ENCODE measurements at places on chromosomes 3 and 15. TPM values are rescaled to one million over a fixed set of nuclear protein-coding genes. Genes with fewer than 3 reads are reported as not detected.
A peak's percentile ranks its signal among the peaks of the same experiment; 100 is the strongest.

- no peak for DNase-seq
These were observed 94.1 kb downstream of the SEC22A start for GRCh38 chr3:123295901-123296250.

The SLC22A14 gene
- not detected for total RNA-seq

DNA sequence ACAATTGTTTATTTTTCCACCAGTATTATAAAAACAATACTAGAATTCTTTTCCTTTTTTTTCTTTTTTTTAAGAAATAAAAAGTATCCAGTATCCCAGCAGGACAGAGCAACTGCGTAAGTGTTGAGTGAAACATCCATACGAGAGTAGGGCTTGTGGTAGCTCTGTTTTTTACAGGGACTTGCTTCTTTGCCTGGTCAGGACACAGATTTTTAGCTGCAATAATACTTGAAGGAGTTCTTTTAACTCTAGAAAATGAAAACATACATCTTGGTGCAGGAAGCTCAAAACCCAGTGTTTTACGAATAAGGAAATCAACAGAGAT, 297.7 kb upstream of the NR2E3 start:
- DNase-seq, result no peak

GRCh38 chr3:142040941-142041491, 108.3 kb downstream of the TFDP2 start:
- DNase-seq, result no peak

DNA sequence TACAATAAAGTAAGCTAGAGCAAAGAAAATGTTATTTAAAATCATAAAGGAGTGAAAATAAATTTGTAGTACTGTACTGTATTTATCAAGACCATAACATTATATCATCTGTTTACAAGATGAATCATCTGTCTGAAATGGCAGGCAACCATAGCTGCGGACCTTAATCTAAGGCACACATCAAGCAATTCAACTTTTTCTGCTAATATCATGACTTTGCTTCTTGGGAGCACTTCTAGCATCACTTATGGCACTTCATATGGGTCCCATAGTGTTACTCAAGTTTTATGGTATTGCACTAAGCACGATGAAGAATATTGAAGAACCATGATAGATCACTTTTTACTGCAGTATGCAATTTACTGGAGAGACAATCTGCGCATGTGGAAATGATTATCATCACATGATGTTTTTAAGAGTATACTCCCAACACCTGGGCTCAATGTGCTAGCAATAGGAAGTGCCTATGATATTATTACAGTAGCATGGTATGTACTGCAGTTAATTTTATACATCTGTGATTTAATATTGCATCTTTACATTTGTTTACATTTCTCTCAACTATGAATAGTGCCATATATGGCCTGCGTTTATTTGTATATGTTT, 137.7 kb upstream of the NECTIN3 start:
- no peak for DNase-seq

GRCh38 chr3:139302084-139302800, 41.6 kb upstream of the MRPS22 start:
- DNase-seq, result peak; percentile 96

DNA sequence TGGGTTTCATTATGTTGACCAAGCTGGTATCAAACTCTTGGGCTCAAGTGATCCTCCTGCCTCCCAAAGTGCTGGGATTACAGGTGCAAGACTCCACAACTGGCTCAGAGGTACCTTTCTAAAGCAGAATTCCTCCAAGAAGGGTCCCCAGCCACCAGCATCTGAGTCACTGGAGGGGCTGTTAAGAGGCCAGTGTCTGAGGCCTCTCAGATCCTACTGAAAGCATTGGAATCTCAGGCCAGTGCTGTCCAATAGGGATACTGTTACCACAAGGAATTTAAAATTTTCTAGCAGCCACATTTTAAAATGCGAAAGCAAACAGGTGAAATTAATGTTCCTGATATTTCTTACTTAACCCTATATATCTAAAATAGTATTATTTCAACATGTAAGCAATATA, 1.3 kb downstream of the CAV3 start:
- no peak for DNase-seq

The HRH1 gene
- 5.4 TPM for total RNA-seq

DNA sequence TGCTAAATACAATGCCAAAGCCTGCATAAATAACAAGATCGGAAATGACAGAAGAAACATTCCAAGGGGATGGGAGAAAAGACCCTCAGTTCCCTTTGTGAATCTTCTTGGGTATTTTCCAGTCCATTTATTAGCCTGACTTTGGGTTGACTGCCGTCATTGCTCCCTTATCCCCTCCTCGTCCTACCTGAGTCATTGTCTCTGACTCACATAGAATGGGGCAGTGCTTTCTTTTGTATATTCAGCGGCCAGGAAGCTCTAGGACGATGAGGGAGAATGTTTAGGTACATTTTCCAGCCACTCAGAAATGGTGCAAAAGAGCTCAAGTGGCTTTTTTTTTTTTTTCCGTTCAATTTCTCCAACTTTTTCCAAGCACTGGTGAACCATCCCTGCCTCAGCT, 71.6 kb downstream of the KAT2B start:
- no peak for DNase-seq

The CKMT1B gene
- not detected for total RNA-seq

DNA sequence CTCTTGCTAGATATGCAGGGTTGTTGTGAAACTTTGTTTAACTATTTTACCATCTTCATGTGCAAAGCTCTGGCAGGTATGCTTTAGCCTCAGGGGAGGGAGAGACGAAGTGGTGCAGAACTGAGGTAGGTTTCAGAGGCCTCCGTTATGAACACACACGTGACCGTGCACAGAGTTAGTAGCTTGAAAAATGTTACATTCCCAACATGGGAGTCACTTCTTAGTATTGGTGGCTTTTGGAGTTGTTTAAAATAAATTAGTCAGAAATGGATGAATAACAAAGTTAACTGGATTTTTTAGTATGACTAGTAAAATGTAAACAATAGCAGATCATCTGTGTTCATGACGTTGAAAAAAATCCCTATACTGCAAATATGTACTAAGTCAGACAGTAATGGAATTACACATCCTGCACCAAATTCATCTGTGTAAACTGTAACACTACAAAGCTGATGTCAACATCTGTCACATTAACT, 279.6 kb downstream of the KLF13 start:
- DNase-seq, result no peak

The STXBP5L gene
- total RNA-seq, result not detected

DNA sequence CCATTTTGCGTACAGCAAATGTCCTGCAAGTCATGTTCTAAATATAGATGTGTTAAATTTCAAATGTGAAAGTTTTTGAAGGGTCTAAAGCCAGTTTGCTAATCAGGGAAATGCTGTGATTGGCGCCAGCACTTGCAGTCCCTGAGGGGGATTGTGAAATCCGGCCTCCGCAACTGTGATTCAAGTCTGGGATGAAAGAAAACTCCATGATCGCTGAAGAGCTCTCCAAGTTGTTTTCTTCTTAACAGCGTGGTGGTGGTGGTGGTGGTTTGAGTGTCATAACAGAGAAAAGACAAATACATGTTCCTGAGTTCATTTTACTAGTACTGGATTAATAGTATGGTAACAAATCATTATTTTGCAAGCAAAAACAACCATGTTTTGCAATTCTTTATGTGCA, 51.8 kb downstream of the MITF start:
- peak; percentile 18 for DNase-seq

The PLA1A gene
- total RNA-seq, result 3.5 TPM

DNA sequence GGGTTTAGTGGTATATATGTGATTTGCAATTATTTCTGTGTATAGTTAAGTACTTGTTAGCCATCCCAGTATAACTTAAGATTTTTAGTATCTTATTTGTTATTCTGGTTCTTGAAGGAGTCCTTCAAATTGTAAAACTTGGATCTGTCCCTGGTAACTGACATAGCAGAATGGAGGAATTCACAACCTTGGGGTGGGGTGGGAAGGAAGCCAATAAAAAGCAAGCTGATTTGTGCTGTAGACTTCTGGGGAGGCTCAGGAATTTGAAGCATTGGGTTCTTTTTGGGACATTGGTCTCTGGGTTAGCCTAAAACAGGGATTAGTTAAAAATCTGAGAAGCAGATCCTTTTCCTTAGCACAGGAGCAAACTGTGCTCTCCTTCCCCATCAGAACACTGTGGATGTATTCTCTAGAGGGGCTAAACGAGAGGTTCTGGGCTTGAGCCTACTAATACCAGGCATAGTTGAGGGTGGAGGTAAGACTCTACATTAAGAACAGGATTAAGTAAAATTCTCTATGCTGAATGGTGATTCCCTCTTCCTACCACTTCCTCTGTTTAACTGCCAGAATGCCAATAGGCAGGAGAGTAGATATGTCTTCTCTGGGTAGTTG, 42.2 kb downstream of the GMPS start:
- DNase-seq, result no peak

DNA sequence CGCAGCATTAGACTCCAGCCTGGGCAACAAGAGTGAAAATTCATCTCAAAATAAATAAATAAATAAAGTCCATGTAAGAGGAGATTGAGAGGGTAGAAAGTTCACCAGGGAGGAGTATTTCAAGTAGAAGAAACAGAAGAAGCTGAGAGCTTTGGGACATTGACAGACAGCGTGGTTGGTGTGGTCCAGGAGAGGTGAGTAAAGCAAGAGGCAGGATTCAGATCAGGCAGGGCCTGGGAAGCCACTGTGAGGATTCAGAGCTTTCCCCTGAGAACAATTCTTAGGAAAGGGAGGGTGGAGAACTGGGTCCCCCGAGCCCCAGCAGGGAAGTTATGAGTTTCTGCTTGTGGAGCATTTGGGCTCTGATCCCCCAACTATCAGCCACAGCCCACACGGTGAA, 54.2 kb upstream of the AMOTL2 start:
- DNase-seq, result no peak

The TMEM212 gene
- total RNA-seq, result not detected

GRCh38 chr15:48498828-48499227, 146.7 kb downstream of the FBN1 start:
- DNase-seq, result no peak

The LMOD3 gene
- total RNA-seq, result not detected

DNA sequence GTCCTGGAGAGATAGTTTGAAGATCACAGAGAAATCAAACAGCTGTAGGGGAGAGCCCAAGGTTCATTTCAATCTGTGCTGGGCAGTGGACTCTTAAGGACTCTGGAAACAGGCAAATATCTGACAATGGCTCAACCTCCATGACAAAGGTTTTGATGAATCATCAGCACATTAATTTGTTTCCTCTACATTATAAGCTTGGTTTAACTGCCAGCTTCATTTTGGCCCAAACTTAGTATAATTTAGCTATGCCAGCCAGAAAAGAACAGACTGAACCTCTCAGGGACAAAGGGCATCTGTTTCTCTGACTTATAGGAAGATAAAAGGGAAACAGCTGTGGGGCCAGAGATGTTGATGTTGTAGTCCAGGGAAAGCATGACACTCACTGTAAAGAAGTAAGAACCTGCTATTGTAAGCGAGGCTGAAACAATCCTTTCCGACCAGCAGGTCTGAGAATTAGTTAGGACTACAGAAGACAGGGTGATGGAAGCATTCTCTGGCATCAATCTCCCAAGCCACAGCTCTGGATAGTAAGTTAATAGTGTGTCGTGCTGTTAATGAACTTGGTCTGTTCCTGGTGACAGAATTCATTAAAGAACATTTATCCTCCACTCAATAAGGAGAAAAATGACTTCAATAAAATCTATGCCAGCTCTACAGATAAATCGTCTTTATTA, 110.1 kb downstream of the KCNMB2 start:
- no peak for DNase-seq

The CNTN4 gene
- total RNA-seq, result not detected

DNA sequence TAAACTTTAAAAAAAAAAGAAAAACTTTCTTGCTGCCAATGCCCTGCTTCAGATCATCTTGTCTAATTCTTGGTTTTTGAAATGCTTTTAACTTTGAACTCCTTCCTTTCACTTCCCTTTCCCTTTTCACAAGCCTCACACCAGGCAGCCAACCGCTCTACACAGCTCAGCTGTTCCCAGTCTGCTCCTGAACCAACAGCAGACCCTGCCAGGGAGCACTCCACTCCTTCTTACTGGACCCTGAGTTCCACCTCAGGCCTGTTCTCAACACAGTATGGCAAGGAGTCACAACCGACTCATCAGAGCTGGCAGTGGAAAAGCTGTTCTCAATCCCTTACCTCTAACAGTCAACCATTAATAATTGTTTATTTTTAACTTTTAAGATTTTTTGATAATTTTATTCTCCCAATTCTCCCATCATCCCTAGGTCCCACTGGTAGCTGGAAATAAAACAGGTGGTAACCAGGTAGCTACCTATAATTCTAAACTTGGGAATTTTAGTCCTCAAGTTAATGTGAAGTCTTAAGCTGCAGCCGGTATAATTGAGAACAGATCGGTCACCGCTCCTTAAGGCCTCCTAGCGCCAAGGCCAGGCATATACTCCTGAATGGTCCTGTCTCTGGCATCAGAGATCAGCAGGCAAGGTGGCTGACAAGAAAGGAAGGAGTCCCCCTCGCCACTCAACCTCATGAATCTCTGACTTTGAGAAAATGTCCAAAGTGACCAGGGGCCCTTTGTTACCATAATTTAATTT, 43.9 kb downstream of the BOC start:
- no peak for DNase-seq

DNA sequence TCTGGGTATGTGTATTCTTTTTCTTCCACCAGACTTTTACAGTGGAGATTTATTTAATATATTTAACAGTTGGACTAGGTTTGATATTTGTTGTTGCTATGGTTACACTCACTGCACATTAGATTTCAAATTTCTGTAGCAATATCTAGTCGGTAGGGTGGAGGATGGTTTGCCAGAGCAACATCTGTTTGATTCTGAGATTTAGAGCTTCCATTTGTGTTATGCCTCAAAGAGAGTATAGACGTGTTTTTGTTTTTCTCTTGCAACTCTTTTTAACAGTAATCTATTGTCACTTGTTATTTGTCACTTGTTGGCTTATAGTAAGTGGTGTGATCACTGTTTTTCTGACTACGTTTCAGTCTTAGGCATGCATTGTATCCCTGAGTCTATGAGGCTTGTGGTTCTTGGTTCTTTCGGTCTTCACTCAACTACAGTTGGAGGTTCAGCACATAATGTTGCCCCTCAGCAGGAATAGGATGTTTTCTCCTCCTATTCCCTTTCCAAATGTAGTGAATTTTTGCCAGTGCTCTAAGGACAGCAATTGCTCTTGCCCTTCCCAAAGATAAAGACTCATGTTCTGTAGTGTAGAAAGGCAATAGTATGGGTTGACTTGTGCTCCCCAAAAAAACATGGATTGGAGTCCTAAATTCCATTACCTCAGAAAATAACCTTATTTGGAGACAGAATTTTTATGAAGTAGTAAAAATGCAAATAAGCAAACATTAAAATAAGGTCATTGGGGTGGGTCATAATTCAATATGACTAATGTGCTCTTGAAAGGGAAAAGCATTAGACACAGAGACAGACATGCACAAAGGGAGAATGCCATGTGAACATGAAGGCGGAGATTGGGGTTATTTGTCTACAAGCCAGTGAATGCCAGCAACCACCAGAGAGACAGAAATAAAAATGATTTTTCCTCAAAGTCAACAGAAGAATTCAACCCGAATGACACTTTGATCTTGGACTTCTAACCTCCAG, 692.1 kb downstream of the DIPK2A start:
- no peak for DNase-seq

The DLEC1 gene
- not detected for total RNA-seq

GRCh38 chr3:159263750-159264553, 462.1 kb downstream of the MFSD1 start:
- DNase-seq, result peak; percentile 64
